ENCODE measurements at places on chromosomes 3 and 15.

- no peak for DNase-seq
Observed at GRCh38 chr3:123743121-123743520, 141.0 kb downstream of the MYLK start.

DNA sequence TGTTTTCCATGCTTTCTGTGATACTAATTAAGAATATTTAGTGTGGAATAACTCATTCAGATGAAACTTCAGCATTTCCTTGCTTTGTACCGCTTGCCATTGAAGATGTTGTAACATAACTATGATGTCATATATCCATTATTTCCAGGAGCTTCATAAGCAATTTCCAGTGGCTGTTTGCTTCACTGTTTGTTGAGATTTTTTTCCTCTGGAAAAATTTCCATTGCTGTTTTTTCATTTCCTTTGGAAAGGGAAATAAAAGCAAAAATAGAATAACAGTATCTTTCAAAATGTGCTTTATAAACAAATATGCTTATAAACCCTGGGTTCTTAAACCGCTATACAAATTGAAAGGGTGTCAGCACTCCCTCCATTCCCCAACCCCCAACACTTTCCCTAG lies 319.6 kb upstream of the SEMA6D start:
- DNase-seq, result no peak

DNA sequence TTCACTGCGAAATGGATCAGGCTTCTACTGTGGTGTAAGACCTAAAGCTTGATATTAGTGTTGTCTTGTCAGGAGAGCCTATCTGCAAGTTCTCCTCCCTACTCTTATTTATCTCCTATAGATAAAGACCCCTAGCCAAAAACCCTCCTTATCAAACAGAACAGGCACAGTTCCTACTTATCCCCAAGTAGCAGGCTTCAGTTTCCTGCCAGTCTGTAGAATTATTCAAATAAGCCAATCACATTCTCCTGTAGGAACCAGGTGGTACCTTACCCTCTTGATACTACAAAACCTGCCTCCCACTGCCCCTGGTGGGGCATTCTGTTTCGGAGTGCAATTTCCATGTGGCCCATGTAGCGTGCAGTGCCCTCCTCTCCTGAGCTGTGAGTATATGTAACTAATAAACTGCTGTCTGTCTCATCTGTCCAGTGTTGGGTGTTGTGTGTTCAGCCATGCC lies 28.7 kb downstream of the HDGFL3 start:
- no peak for DNase-seq

GRCh38 chr3:194078045-194078821 lies 57.7 kb upstream of the HES1 start:
- no peak for DNase-seq

DNA sequence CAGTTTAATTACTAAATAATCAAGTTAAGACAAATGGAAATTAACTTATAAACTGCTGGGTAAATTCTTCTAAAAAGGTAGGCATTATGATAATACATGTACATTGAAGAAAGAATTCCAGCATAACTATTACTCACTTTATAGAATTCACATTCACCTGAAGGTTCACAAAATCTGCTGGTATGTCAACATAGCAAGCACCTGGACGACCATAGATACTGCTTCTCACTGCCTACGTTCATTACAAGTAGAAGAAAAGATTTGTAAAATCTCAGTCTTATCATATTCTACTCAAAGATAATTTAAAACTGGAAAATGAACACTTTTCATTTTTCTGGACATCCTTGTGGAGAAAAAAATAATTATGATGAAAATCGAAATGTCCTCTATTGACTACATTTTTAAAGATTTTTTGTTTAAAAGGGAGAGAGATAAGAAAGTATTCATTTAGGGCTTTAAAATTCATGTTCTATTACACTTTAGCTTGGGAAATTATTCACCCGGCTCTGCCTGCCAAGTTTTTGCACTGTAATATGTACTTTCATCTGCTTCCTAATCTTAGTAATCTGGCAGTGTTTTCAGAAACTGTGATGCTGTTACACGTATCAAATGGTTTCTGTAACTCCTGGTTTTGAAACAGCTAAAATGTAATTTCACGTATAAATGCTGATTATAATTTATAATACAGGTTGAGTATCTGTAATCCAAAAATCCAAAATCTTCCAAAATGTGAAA lies 16.1 kb downstream of the HACL1 start:
- DNase-seq, result no peak

DNA sequence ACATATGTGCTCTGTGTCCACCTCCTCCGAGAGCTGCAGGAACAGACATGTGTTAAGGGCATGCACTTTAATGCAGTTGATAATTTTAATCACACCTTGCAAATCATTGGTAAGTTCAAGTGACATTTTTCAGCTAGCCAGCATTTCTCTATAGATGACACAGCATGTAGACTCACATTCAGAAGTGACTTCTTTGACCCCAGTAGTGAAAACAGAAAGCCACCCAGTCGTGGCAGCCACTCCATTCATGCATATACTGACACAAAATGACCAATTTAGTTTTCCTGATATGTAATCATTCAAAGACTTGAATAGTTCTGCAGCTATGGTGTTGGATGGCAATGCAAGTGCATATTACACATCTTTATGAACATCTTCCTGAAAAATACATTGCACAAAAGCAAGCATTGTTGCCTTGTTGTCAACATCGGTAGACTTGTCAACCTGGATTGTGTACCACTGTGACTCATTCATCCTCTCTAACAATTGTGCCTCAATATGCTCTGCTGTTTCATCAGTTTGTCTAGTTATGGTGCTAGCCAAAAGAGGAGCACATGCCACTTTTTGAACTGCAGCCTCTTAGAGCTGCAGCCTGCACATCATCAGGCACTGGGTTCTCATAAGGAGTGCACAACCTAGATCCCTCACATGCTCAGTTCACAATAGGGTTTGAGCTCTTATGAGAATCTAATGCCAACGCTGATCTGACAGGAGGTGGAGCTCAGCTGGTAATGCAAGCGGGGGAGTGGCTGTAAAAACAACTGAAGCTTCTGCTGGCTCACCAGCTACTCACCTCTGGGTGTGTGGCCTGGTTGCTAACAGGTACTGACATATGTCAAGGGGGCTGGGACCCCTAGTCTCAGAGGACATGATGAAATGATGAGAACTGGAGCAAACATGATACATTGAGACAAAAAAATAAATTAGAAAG lies 622.0 kb downstream of the PYDC2 start:
- DNase-seq, result no peak

DNA sequence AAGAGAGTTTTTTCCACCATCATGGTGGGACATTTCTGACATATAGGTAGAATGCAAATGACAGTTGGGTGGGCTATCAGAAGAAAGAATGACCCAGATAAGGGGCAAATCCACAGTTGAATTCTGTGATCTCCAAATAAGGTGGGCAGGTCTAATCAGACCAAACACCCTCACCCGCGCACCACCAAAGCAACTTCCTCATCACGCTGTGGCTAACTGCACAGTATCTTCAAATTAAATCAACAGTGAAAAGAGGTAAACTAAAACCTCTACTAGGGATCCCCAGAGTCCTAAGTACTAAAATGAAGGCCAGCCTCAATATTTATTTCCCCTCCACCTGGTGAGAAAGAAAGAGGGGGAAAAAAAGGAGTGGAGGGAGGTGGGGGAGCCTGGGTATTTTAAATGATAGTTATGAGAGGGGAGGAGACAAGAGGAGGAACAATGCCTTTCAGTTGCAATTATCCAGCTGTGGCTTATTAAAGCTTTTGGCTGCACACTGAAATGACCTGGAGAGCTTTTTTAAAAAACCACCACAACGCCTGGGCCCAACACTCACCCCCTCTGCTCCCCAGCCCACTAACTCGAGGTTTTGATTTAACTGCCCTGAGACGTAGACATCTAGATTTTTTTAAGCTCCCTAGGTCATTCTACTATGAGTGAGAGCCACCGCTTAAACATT lies 61.0 kb downstream of the LRIG1 start:
- no peak for DNase-seq

GRCh38 chr3:9420850-9421549 lies 23.6 kb downstream of the SETD5 start:
- no peak for DNase-seq

- DNase-seq, result no peak
Observed at GRCh38 chr3:144181062-144181461, 209.4 kb downstream of the DIPK2A start.

DNA sequence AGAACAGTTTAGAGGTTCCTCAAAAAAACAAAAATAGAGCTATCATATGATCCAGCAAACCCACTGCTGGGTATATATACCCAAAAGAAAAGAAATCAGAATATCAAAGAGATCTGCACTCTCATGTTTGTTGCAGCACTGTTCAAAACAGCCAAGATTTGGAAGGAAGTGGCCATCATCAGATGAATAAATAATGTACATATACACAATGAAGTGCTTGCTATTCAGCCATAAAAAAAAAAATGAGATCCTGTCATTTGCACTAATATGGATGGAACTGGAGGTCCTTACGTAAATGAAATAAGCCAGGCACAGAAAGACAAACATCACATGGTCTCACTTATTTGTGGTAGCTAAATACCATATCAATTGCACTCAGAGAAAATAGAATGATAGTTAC lies 58.4 kb downstream of the SCAPER start:
- no peak for DNase-seq

- DNase-seq, result peak; percentile 45
Observed at GRCh38 chr3:50714946-50715345, 40.2 kb downstream of the DOCK3 start.

DNA sequence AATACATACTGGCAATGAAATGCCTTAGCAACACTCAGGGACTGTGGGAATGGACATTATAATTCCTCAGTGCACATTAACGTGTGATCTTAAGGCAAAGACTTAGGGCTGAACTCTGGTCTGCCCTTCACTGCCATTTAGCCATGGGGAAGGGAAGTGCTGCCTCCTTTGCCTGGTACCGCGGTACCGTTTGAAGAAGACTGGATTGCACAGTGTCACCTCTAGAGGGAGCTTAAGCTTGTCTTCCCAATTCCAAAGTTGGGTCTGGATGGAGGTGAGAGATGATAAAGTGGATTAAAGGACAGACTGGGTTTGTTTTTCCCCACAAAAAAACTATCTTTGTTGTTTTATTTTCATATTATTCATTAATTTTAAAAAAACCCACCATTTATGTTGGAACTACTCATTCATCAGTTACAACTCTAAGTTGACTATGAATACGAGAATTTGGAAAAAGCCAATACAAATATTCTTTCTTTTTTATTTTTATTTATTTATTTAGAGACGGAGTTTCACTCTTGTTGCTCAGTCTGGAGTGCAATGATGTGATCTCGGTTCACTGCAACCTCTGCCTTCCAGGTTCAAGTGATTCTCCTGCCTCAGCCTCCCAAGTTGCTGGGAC lies 60.0 kb upstream of the SYN2 start:
- peak; percentile 2 for DNase-seq

GRCh38 chr3:179148616-179149405 lies 654 bp downstream of the PIK3CA start:
- DNase-seq, result no peak

- DNase-seq, result no peak
Observed at GRCh38 chr3:161038725-161039124, 66.4 kb downstream of the B3GALNT1 start.

- no peak for DNase-seq
Observed at GRCh38 chr3:31253782-31254181, 278.9 kb upstream of the STT3B start.

DNA sequence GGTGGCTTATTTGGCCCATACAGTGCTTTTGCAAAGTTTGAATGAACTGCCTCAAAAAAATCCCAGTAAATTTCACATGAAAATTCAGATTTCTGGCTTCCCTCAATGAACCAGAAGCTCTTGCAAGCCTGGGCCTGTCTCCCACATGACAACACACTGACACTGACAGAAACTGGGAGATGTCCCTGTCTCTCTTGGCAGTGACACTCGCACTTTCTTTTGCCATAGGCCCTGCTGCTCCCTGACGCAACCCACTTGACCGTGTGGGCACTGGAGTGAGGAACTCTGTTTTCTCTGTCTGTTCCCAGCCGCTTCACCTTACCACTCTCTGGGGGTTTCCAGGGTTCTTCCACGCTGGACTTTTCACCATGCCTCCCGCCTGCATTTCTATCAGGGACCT lies 524.5 kb downstream of the SHQ1 start:
- DNase-seq, result no peak

DNA sequence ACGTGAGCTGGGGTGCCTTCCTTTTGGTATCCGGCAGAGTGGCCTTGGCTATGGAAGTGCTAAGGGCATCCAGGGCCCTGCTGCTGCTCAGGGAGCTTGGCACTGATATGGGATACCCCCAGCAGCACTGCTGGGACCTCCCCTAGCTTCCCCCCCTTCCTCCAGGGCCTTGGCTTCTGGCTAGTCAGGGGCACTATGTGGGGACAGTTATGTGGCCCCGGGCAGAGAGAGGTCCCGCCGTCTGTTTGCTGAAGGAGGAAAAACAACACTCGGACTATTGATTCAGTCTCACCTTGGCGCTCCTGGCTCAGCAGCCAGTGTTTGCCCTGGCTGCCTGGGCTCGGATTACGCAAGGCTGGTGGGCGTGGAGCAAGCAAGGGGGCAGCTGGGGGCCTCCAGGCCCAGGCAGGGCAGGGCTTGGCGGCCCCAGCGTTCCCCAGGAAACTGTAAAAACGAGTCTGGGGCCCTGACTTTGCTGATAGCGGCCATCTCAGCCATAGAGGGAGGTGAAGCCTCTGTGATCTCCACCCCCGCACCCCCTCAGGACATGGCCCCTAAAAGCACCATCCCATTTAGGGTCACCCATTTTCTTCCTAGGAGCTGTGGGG lies 5.7 kb downstream of the FURIN start:
- no peak for DNase-seq

DNA sequence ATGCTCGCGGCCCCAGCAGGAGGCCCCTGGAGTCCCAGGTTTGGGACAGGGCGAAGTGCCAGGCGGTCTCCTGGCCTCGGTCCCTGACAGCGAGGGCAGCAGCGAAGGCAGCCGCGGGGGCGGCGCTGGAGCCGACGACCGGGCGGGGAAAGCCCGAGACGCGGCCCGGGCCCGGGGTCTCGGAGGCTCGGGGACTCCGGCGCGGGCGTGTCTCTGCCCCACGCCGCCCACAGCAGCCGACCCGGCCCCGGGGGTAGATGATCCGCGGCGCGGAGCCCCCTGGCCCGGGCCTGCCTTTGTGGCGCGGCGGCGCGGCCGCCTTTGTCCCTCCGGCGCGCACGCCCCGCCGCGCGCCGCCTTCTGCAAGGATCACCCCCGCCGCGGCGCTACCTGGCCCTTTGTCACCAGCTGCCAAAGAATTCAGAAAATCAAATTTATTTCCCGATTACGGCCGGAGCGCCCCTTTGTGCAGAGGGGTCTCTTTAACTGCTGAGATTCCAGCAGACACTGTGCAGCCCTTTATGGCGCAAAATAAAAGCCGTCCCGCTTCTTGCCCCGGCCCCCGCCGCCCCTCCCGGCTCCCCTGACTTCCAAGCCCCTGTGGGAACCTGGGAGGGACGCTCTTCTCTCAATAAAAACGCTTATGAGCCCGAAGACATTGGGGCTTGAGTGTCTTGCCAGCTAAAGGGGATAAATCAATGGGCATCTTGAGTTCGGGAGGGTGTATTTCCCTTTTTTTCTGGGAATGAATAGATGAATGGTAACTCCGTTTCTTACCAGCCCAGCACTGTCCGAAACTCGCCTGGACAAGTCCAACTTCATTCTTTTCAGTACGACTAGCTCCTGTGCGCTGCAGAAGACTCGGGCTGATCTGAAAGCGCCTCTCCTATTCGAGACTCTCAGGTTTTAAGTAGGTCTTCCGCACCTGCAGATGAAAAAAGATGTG lies 68.4 kb downstream of the HES1 start:
- no peak for DNase-seq

GRCh38 chr15:71660501-71660900 lies 149.9 kb upstream of the NR2E3 start:
- DNase-seq, result peak; percentile 59
